ENCODE measurements at places on chromosomes 5 and 9. TPM values are rescaled to one million over a fixed set of nuclear protein-coding genes. Genes with fewer than 3 reads are reported as not detected.
A peak's percentile ranks its signal among the peaks of the same experiment; 100 is the strongest.

- no peak overlapping the region for H3K4me3 ChIP-seq
- DNase-seq = no peak
- H3K27ac ChIP-seq = no peak overlapping the region
- no peaks in the 10 kb centered on the region for H3K4me1 ChIP-seq
These were observed 305.4 kb upstream of the IRX2 start for GRCh38 chr5:3056866-3057265.

GRCh38 chr5:34496260-34496691 lies 159.9 kb upstream of the RAI14 start:
- H3K27me3 ChIP-seq = no peaks in the 10 kb centered on the region
- no peak for DNase-seq
- peaks cover 6% of the 10 kb centered on the region for H3K4me1 ChIP-seq
- no peaks in the 10 kb centered on the region for H3K36me3 ChIP-seq
- H3K4me3 ChIP-seq = no peak overlapping the region
- no peak overlapping the region for H3K27ac ChIP-seq

GRCh38 chr5:126801174-126801991 lies 24.4 kb downstream of the LMNB1 start:
- no peaks in the 10 kb centered on the region for H3K27me3 ChIP-seq
- no peak for DNase-seq
- peaks cover 8% of the 10 kb centered on the region for H3K36me3 ChIP-seq
- no peak overlapping the region for H3K4me3 ChIP-seq
- no peaks in the 10 kb centered on the region for H3K4me1 ChIP-seq
- H3K27ac ChIP-seq = no peak overlapping the region

GRCh38 chr5:119200795-119201194 lies 129.9 kb downstream of the DMXL1 start:
- no peaks in the 10 kb centered on the region for H3K4me1 ChIP-seq
- H3K27ac ChIP-seq = no peak overlapping the region
- H3K27me3 ChIP-seq = no peaks in the 10 kb centered on the region

DNA sequence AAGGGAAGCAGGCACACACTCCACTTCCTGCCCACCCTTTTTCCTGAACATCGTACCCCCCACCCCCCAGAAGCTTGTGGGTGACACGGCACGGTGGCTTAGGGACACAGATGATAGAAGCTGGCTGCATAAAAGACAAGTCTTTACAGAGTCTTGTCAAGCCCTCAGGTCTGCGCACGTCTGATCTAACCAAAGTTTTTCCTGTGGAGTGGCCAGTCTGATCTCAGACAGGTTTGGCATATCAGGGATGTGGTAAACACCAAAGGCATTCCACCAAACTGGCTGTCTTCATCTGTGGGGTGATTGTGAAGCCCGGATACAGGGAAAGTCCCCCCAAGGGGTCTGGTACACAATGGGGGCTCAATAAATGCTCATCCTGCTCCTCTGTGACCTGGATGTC lies 50.0 kb downstream of the CRB2 start:
- DNase-seq = peak; percentile 20
- H3K4me1 ChIP-seq = no peaks in the 10 kb centered on the region
- H3K27ac ChIP-seq = no peak overlapping the region
- H3K36me3 ChIP-seq = no peaks in the 10 kb centered on the region
- H3K27me3 ChIP-seq = no peaks in the 10 kb centered on the region

- H3K4me3 ChIP-seq = peak overlapping the region; percentile 50
- H3K4me1 ChIP-seq = peaks cover 17% of the 10 kb centered on the region
- no peaks in the 10 kb centered on the region for H3K27me3 ChIP-seq
- no peak overlapping the region for H3K27ac ChIP-seq
These were observed 730 bp downstream of the ZMYND19 start for GRCh38 chr9:137589441-137590122.

- DNase-seq = no peak
- no peaks in the 10 kb centered on the region for H3K27me3 ChIP-seq
- H3K4me1 ChIP-seq = no peaks in the 10 kb centered on the region
- no peak overlapping the region for H3K4me3 ChIP-seq
- no peak overlapping the region for H3K27ac ChIP-seq
These were observed 156.1 kb upstream of the NTRK2 start for GRCh38 chr9:84513473-84513872.

- H3K4me3 ChIP-seq = no peak overlapping the region
- H3K27me3 ChIP-seq = no peaks in the 10 kb centered on the region
- H3K4me1 ChIP-seq = peaks cover 8% of the 10 kb centered on the region
- no peak for DNase-seq
These were observed 14.9 kb downstream of the SEMA6A start for GRCh38 chr5:116559673-116560164.

- DNase-seq = peak; percentile 81
- H3K27me3 ChIP-seq = peaks cover 9% of the 10 kb centered on the region
- no peak overlapping the region for H3K27ac ChIP-seq
- no peaks in the 10 kb centered on the region for H3K36me3 ChIP-seq
These were observed 9.3 kb downstream of the OBP2B start for GRCh38 chr9:133199648-133200321.

DNA sequence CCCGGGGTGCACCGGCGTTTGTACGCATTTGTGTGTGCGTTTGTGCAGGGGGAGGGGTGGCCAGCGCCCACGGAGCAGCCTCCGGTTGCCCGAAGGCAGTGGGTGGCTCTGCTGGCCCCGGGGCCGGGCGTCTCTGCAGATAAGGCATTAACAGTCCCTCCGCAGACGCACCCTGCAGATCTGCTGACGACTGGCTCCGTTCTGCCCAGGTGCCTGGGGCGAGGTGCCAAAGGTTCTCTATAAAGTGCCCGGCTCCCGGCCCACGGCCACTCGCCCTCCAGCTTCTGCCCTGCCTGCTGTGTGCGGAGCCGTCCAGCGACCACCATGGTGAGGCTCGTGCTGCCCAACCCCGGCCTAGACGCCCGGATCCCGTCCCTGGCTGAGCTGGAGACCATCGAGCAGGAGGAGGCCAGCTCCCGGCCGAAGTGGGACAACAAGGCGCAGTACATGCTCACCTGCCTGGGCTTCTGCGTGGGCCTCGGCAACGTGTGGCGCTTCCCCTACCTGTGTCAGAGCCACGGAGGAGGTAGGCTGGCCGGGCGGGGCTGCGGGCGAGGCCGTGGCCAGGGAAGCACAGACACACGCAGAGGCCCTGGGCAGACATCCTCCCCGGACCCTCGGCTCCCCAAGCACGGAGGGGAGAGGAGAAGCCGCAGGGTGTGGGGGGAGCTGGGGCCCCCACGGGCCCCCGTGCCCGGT lies at the start of gene SLC6A19:
Gene SLC6A19 (plus strand): TSS at position 269 of the 699 bp plus-strand sequence. CDS start 56 bp downstream, at position 325.
- no peaks in the 10 kb centered on the region for H3K27me3 ChIP-seq
- no peaks in the 10 kb centered on the region for H3K4me1 ChIP-seq
- no peak for DNase-seq
- no peak within 1 kb of the TSS for H3K4me3 ChIP-seq
- H3K27ac ChIP-seq = no peak within 1 kb of the TSS

- no peaks in the 10 kb centered on the region for H3K27me3 ChIP-seq
- H3K4me3 ChIP-seq = no peak overlapping the region
- no peaks in the 10 kb centered on the region for H3K36me3 ChIP-seq
- no peak overlapping the region for H3K27ac ChIP-seq
- DNase-seq = no peak
These were observed 205.2 kb downstream of the CAAP1 start for GRCh38 chr9:26687421-26687820.

DNA sequence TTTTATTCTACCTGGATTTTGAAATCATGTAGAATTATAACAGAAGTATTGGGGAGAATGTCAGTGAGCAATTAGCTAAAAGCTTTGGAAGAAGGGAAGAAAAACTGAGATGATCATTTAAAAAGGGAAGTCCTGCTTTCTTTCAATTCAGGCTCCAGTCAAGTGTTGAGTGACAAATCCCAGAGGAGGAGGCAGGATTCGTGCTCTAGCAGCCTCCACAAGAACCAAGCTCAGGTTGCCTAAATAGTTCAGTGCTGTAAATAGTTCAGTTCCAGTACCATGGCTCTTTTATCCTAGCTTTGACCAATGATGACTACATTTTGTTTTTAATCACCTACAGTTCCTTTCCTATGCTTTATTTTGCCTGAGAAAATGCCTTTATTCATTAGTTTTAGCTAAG lies 204.9 kb upstream of the NREP start:
- no peaks in the 10 kb centered on the region for H3K36me3 ChIP-seq
- DNase-seq = no peak
- H3K4me3 ChIP-seq = no peak overlapping the region
- no peaks in the 10 kb centered on the region for H3K4me1 ChIP-seq

GRCh38 chr5:88380332-88380731 lies 111.7 kb upstream of the TMEM161B start:
- no peak overlapping the region for H3K27ac ChIP-seq
- peaks cover 8% of the 10 kb centered on the region for H3K4me1 ChIP-seq
- H3K36me3 ChIP-seq = no peaks in the 10 kb centered on the region
- peaks cover 27% of the 10 kb centered on the region for H3K27me3 ChIP-seq
- no peak overlapping the region for H3K4me3 ChIP-seq

DNA sequence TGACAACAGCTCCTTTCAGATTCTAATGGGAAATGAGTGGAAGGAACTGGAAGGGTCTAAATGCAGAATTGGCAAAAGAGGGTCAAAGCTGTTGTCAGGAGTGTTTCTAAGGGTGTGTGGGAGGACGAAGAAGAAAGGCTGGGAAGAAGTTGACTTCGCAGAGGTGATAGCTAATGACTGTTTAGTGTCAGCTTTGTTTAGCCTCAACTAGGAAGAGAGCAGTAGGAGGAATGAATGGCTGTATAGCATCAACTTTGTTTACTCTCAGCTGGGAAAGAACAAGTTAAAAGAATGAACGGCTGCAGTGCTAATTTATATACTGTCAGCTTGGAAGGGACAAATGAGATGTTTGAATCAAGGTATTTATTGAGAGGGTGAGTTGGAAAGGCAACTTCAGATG lies 5.9 kb upstream of the LIX1 start:
- no peaks in the 10 kb centered on the region for H3K36me3 ChIP-seq
- DNase-seq = no peak

- no peak overlapping the region for H3K4me3 ChIP-seq
- H3K27ac ChIP-seq = no peak overlapping the region
- H3K4me1 ChIP-seq = peaks cover 14% of the 10 kb centered on the region
These were observed 6.2 kb downstream of the TSLP start for GRCh38 chr5:111077678-111078077.

DNA sequence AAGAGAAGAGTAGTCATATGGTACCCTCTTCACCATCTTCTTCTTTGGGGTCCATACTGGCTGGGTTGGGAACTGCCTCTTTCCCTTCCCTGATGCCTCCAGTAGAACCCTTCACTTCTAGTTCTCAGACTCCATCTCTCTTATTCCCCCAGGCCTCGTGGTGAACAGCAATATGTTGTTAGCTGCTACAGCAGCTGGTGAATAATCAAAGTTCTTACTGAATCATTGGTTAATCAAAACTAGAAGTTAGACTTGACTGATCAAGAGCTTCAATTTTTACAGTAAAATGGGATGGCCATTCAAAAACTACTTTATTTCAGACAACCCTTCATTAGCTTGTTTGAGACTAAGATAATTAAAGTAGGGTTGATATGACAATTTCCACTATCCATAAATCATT lies 190.9 kb upstream of the GNA14 start:
- no peak overlapping the region for H3K27ac ChIP-seq
- no peak for DNase-seq
- no peaks in the 10 kb centered on the region for H3K36me3 ChIP-seq
- no peak overlapping the region for H3K4me3 ChIP-seq

- no peaks in the 10 kb centered on the region for H3K36me3 ChIP-seq
- DNase-seq = no peak
- H3K27ac ChIP-seq = no peak overlapping the region
- no peak overlapping the region for H3K4me3 ChIP-seq
- H3K27me3 ChIP-seq = no peaks in the 10 kb centered on the region
These were observed 232.2 kb upstream of the SEMA6A start for GRCh38 chr5:116806836-116807235.

DNA sequence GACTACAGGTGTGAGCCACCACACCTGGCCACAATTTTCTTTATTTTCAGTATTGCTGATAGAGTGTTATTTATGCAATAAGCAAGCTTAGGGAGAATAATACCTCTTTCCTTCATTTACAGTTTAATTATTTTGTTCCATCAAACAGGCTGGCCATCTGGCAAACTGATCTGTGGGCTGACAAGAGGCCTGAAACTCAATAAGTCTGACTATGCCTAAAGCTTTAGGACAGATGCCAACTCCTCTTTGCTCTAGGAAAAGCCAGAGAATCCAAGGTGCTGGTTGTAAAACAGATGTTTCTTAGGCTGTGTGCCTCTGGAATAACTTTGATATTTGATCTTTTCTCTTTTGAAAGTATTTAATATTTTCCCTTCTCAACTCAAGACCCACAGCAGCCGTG lies 98.4 kb downstream of the TARS1 start:
- no peaks in the 10 kb centered on the region for H3K36me3 ChIP-seq
- H3K4me3 ChIP-seq = no peak overlapping the region
- DNase-seq = no peak
- H3K27ac ChIP-seq = no peak overlapping the region

DNA sequence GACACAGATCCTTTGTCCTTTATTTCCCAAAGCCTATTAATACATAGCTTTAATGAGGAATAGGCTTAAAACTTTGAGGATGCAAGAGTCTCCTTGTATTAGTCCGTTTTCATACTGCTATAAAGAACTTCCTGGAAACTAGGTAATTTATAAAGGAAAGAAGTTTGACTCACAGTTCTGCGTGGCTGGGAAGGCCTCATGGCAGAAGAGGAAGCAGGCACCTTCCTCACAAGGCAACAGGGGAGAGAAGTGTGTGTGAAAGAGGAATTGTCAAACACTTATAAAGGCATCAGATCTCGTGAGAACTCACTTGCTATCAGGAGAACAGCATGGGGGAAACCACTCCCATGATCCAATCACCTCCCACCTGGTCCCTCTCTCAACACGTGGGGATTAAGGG lies 5.4 kb upstream of the CLK4 start:
- DNase-seq = no peak
- H3K27me3 ChIP-seq = no peaks in the 10 kb centered on the region
- H3K4me1 ChIP-seq = no peaks in the 10 kb centered on the region
- no peak overlapping the region for H3K27ac ChIP-seq

SNCB gene
- polyA plus RNA-seq = 0.19 TPM

GCNT1 gene
- polyA plus RNA-seq = 2.5 TPM

PPP2R2B gene
- polyA plus RNA-seq = 0.86 TPM

ZBED3 gene
- 2.5 TPM for polyA plus RNA-seq

GAPT gene
- polyA plus RNA-seq = 39.0 TPM

ADRA1B gene
- 4.3 TPM for polyA plus RNA-seq

SEMA6A gene
- polyA plus RNA-seq = 1.5 TPM

PTGER4 gene
- polyA plus RNA-seq = 4.2 TPM

CNTRL gene
- 15.8 TPM for polyA plus RNA-seq
